ACHN (cell line): ENCODE measurements at places on chromosomes 11 and 22.

DNA sequence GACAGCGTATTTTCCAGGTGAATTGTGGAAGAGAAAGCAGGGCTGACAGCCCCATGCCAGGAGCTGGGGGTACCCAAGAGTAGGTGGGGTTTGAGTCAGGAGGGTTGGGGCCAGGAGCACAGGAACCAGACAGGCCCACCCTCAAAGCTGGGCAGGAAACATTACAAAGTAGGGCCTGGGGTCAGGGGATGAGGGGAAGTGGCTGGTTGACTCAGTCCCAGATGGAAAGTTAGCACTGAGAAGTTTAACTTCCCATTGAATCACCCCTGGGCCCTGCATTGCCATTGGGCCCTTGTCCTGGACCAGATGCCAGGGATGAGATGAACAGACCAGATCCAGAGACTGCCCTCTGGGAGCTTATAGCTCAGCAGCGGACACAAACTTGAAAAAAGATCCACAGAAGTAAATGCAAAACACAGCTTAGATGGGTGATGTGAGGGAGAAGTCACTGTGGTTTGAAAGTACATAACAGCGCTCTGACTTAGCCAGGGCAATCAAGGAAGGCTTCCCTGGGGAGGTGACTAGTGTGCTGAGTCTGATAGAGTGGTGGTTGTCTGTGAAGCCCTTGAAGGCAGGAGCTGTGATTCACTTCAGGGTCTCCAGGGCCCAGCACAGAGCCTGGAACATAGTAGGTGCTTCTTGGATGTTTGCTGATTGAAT lies 2.2 kb downstream of the MAFF start:
- DNase-seq: no peak

GRCh38 chr11:86453290-86454030 lies 78.8 kb downstream of the CCDC81 start:
- DNase-seq: no peak

DNA sequence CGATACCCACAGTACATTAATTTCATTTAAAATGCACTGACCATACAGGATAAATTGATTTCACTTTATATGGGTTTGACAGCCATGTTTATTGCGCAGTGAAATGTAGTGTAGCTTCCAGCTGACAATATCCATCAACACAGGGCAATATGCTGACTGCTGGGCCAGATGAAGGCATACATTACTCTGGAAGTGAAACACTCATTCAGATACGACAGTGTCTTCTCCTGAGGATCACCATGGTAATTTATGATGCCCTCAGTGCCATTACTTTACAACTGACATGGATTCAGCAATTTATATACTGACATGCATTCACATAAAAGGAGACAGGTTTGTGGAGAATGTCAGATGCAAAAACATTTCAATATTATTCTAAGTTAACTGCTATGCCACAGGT lies 365.1 kb downstream of the SOX6 start:
- DNase-seq: no peak

- DNase-seq: peak; percentile 95
Observed at GRCh38 chr22:29553351-29554224, at the start of gene THOC5. THOC5 (minus strand) TSS chr22:29553757; CDS start chr22:29549147, 4,610 bp downstream.

DNA sequence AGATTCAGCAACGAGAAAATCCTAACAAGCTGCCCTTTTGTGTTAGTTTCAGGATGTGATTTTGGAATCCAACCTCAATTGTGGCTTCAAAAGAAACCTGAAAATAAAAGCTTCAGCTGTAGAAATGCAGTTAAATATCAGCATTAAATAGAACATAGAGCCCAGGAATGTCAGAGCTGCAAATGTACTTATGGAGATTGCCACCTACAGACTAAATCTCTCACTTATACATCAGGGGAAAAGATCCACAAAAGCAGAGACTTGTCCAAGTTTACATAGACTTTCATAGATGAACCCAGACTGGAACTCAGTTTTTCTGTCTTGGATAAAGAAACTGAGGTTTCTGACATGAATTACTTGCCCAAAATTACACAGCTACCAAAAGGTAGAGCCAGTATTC lies 446.6 kb downstream of the DLG2 start:
- DNase-seq: no peak

- no peak for DNase-seq
Observed at GRCh38 chr22:45231293-45231692, 9.4 kb downstream of the KIAA0930 start.

DNA sequence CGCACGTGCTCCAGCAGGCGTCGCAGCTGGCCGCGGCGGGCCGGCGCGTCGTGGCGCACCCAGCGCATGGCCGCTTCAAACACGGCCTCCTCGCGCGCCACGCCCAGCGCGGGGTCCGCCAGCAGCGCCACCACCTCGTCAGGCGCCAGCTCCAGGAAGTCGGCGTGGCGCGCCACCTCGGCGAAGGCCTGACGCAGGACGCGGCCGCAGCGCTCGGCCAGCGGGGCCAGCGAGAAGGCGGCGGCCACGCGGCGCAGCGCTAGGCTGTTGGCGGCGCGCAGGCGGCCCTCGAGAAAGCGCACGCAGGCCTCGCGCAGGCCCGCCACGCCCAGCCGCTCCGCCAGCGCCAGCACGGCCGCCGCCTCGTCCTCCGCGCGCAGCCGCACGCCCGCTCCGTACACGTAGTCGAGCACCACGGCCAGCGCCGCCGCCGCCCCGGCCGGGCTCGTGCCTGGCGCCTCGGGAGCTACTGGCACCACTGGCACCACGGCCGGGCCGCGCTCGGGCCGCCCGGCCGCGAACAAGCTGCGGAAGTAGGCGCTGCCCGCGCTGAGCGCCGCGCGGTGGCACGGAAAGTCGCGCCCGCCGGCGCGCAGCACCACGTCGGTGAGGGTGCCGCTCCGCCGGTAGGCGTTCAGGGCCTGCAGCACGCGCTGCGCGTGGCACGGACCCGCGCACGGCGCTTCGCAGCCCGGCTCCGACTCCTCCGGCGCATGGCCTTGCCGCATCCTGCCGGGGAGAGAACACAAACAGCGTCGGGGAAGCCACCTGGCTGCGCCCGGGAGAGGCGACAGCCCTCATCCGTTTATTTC lies 2.9 kb downstream of the KLHL35 start:
- peak; percentile 54 for DNase-seq

GRCh38 chr11:95293116-95293515 lies 62.1 kb upstream of the SESN3 start:
- no peak for DNase-seq

DNA sequence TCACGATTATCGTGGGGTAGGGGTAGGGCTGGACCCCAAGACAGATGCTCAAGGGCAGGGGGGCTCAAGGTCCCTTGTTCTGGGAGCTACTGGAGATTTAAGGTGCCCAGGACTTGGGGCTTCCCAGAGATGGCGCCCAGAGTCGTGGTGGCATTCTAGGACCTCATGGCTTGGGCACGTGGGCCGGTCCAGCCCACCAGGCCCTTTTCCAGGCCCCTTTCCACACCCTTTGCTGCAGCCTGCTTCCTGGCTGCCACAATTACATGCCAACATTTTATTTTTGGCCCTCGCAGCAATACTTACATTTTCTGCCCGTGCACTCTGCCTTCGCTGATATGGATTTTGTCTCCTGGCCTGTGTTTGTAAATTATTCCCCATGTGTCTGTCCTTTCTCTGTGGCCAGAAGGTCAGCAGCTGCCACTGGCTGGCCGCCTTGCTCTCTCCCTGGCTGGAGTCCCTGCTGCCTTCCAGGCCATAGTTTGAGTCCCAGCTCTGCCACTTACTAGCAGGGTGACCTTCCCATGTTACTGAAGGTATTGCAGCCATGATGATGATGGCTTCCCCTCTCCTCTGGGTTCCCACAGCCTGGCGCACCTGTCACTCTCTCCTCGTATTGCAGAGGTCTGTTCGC lies 11.2 kb downstream of the MB start:
- no peak for DNase-seq

- DNase-seq: no peak
Observed at GRCh38 chr11:112285841-112286311, 25.2 kb upstream of the PLET1 start.

DNA sequence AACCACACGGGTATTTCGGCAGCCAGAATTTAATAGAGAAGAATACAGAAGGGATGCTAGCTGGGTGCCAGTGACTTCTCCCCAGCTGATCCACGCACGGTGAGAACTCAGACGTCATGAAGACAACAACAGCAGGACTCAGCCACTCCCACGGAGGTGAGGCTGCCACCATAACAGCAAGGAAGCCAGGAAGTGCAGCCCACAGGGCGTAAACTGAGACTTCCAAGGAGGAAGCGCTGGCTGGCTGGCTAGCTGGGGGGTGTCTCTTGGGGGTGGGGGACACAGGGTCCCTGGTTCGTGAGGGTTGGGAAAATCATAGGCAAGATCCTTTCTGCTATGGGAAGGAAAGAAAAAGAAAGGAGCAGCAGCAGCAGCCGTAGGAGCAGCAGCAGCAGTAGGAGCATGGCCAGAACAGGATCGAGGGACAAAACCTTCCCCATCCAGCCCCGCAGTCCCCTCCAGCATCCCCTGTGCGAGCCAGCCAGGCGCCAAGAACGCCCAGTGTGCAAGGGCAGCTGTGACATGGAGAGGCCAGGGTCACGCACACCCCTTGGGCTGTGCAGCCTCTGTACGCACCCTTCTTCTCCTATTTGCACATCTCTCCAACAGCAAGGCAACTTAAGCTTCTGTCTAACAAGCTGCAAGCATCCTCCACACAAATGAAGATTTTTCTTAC lies 49.6 kb upstream of the SHANK2 start:
- DNase-seq: no peak

GRCh38 chr22:24408630-24409029 lies 18.8 kb upstream of the ADORA2A start:
- no peak for DNase-seq
